ENCODE measurements at places on chromosomes 11 and 22.

GRCh38 chr11:1935156-1936071 lies 11.7 kb upstream of the MRPL23 start:
- DNase-seq, result no peak

DNA sequence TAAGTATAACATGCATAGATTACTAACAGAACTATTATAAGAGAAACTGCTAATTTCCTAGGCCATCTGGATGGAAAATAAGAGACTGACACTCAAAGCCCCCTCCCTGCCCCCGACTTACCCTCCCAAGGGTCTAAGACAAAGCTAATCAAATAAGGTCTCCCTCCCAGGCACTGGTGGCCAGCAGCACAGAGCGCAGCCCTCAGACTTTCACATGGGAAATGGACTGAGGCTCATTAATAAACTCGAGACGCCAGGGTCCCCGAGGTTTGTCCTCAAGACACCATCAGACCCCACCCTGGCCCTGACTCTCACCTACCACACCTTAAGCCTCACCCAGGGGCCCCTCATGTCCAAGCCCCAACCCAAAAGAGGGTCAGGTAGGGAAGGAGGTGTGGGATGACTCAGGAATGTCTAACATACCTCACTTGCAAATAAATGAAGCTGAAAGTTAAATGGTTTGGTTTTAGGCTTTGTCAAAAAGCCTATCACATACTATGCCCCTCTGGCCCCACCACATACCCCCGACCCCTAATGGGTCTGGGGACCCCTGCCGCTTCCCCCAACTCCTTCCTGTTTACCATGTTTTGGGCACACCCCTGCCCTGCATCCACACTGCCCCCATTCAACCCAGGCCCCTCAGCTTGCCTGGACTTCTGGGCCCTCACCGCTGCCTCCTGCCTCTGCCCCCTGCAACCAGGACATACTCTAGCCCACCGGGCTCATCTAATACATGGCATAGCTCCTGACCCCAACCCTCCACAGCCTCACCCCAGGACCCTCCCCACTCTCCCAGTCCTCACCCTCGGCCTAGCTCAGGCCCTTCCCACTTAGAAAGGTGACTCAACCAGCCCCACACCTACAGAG lies 11.4 kb downstream of the ARAP1 start:
- no peak for DNase-seq

DNA sequence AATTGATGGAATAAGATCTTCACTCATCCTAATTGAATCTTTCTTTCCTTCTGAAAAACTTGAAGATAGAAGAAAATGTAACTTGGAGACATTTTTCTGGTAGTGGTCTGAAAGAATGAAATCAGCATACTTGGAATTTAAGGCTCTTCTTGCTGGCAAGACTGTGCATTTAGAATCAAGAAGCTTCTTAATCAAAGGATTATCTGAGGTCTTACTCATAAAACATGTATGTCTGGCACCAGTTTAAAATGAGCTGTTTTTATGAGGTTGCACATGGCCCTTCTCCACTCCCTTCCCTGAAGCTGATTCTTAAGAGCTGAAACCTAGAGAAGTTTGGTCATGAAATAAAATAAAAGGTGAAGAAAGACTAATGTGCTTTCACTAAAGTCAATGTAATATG lies 77.3 kb downstream of the ARHGEF12 start:
- no peak for DNase-seq

DNA sequence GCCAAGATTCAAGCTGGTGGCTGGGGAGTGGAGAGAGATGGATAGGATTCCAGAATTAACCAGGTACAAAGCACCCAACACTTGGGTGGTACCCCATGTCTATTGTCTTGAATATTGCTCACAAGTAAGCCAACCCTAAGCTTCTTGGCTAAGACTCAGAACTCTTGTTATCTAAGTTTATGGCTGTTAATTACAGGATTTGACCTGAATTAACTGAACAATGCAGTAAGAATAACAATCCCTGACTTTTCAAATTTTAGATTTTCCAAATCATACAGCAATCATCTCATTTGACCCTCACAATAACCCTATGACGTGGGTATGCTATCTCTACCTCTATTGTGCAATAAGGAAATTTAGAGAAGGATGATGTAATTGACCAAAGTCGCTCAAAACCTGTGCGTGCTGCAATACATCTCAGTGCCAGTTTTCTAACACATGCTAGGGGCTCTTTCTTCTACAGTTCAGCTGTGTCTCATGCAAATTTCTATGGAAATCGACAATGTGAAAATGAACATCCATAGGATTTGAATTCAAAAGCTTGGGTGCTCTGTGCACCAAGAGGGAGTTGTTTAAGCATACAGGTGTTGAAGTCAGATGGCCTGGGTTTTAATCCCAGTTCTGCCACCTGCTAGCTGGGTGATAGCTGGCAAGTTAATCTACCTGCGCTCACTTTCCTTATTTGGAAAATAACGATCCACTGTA lies 40.1 kb upstream of the APLNR start:
- no peak for DNase-seq

DNA sequence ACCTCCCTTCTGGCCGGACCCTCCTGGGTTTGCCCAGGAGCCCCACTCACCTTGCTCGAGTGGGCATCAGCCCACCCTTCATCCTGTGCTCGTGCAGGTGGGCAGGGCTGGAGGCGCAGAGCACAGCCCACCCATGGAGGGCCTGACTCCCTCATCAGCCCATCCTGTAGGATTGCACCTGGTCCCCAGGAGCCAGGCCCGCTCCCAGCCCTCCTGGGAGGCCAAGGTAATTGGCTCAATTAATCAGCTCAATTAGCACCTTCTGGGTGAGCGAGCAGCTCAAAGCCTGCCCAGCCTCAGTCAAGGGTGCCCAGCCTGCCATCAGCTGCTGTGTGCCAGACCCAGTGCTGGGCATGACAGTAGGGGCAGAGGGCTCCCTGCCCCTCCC lies 58.1 kb upstream of the NECTIN1 start:
- DNase-seq, result no peak
